RWPE2 (cell line): ENCODE measurements at places on chromosomes 11 and 22.
A peak's percentile ranks its signal among the peaks of the same experiment; 100 is the strongest.

DNA sequence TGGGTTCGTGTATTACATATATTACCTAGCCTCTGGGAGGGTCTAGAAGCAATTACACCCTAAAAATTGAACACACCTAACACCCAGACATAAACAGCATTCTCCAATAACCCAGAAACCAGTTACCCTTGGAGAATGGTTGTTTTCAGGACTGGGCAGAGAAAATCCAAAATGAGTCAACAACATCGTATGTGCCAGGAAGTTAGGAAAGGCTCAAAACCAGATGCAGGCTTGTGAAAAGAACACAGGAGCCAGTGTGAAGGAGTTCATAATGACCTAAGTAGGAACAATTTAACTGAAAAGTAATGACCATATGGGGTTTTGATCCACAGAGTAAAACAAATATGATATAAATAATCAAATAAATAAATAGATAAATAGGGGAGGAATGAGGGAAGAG, 5.1 kb upstream of the CLPB start:
- H3K4me1 ChIP-seq = peaks cover 10% of the 10 kb centered on the region
- DNase-seq = no peak
- no peaks in the 10 kb centered on the region for H3K27me3 ChIP-seq

GRCh38 chr11:128895526-128895925, 4.4 kb downstream of the KCNJ5 start:
- no peak overlapping the region for H3K27ac ChIP-seq
- no peak for DNase-seq
- no peaks in the 10 kb centered on the region for H3K27me3 ChIP-seq
- H3K36me3 ChIP-seq = no peaks in the 10 kb centered on the region
- no peak overlapping the region for H3K4me3 ChIP-seq

GRCh38 chr11:102316346-102316904, 859 bp upstream of the BIRC3 start:
- H3K27me3 ChIP-seq = no peaks in the 10 kb centered on the region
- no peak overlapping the region for H3K4me3 ChIP-seq
- H3K36me3 ChIP-seq = no peaks in the 10 kb centered on the region; the same call in 1 of the 2 replicates
- no peak for DNase-seq

GRCh38 chr11:19428206-19429002, 187.7 kb upstream of the E2F8 start:
- H3K27me3 ChIP-seq = no peaks in the 10 kb centered on the region
- no peak for DNase-seq
- no peaks in the 10 kb centered on the region for H3K36me3 ChIP-seq
- H3K27ac ChIP-seq = peak overlapping the region; percentile 66

GRCh38 chr11:119940401-119940976, 197.4 kb downstream of the TRIM29 start:
- H3K4me3 ChIP-seq = no peak overlapping the region
- no peaks in the 10 kb centered on the region for H3K4me1 ChIP-seq
- H3K27ac ChIP-seq = no peak overlapping the region
- peaks cover 3% of the 10 kb centered on the region for H3K27me3 ChIP-seq
- no peak for DNase-seq

DNA sequence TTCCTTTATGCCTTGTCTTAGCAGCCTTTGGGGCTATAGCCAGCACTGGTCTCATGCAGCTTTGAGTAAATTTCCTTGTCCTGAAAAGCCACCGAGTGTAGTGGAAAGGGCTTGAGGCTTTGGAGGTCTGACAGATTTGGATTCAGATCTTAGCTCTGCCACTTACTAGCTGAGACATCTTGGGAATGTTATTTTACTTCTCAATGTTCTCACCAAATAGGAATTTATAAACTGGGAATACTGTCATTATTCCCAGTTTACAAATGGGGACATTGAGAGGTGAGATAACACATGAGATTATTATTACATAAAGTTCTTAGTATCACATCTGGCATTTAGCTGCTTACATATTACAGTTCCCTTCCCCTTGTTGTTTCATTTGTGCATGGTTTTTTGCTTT, 95.5 kb downstream of the COMMD9 start:
- no peaks in the 10 kb centered on the region for H3K4me1 ChIP-seq
- no peak overlapping the region for H3K4me3 ChIP-seq
- H3K27ac ChIP-seq = no peak overlapping the region
- peaks cover 4% of the 10 kb centered on the region; the same call in 1 of the 2 replicates for H3K36me3 ChIP-seq
- H3K27me3 ChIP-seq = no peaks in the 10 kb centered on the region

DNA sequence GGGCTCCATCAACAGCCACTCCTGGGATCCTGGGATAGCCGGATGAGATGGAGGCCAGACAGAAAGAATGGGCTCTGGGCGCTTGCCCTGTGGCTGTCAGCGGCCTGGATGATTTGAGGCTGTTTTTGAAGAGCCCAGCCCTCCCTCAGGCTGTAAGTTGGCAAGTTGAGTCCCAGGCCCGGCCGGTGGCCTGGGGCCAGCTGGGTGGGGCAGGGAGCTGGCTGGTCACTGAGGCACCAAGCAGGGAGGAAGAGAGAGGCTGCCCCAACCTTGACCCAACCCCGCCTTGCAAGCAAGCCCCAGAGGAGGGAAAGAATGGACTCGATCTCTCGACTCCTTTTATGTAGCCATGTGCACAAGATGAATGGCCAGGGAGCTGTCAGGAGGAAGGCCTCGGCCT, 34.9 kb downstream of the RIBC2 start:
- no peak overlapping the region for H3K27ac ChIP-seq
- no peaks in the 10 kb centered on the region for H3K36me3 ChIP-seq
- H3K27me3 ChIP-seq = no peaks in the 10 kb centered on the region
- H3K4me1 ChIP-seq = no peaks in the 10 kb centered on the region
- H3K4me3 ChIP-seq = no peak overlapping the region
- DNase-seq = no peak

DNA sequence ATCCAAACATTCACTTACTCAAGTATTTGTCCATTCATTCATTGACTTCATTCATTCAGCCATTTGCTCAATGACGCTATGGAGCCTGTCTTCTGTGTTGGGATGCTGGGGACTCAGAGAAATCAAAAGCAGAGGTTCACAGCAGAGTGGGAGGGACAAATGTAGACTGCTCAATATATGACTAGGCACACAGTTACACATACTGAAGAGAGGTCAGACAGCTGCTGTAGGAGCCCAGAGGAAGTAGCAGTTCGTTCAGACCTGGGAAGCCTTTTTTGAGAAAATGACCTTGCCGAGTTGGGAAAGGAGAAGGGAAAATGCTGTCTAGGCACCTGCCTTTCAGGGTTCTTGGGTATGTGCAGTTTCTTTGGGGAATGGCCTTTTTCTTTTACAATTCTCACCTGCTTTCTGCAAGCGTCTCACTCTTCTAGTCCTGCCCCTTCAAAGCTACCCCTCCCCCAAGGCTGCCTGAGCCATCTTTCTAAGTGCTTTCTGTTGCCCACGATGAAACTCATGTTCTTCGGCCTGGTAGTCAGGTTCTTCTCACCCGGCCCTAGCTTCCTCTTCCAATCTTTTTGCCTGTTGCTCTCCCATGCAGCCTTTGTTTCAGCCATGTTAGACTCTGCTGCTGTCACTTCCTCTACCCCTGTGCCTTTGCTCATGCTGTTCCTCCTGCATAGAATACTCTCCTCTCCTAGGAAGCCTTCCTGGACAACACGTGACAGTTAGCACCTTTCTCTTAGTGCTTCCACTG, 4.2 kb upstream of the UVRAG start:
- DNase-seq = no peak
- no peak overlapping the region for H3K4me3 ChIP-seq
- H3K36me3 ChIP-seq = no peaks in the 10 kb centered on the region
- H3K4me1 ChIP-seq = peaks cover 18% of the 10 kb centered on the region

GRCh38 chr11:1598816-1599215, 722 bp upstream of the KRTAP5-2 start:
- H3K36me3 ChIP-seq = no peaks in the 10 kb centered on the region
- no peak overlapping the region for H3K27ac ChIP-seq
- no peaks in the 10 kb centered on the region for H3K4me1 ChIP-seq
- DNase-seq = no peak

- H3K27me3 ChIP-seq = no peaks in the 10 kb centered on the region
- H3K27ac ChIP-seq = peak overlapping the region; percentile 73
- H3K36me3 ChIP-seq = peaks cover 39% of the 10 kb centered on the region
- no peak for DNase-seq
- peak overlapping the region; percentile 99 for H3K4me3 ChIP-seq
Observed at GRCh38 chr11:118572981-118573550, 857 bp downstream of the ARCN1 start.

GRCh38 chr11:34988294-34989255, 72.2 kb downstream of the PDHX start:
- no peaks in the 10 kb centered on the region for H3K27me3 ChIP-seq
- no peak for DNase-seq
- no peak overlapping the region for H3K27ac ChIP-seq
- H3K4me1 ChIP-seq = no peaks in the 10 kb centered on the region

DNA sequence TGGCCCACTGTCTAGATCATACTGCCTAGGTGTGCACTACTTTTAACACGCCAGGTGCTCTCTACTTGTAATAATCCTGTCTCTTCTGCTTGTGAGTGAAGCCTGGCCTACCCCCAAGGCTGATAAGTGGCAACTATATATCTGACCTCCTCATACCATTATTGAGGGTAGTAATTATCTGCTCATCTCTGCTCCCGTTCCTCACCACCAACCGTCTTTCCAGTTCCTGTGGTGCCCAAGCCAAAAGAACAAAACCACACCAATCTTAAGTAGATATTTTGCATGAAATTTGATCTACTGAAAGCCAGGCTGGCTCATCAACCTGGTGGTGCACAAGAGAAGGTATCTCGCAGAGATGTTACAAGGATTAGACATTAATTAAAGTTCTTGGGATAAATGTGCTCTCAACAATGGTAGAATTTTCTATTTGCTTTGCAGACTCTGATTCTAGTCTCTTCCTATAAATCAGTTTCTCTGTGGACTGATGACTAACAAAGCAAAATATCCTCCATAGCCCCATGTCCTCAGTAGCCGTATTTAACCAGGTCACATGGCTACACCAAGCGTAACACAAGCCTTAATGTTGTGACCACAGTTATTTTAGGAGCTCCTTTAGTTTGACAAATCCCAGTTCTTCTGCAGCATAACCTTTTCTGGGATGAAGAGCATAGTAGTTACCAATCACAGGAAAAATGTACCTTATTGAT, 267.2 kb downstream of the NTM start:
- peaks cover 12% of the 10 kb centered on the region for H3K27me3 ChIP-seq
- H3K36me3 ChIP-seq = no peaks in the 10 kb centered on the region
- no peak overlapping the region for H3K4me3 ChIP-seq
- no peaks in the 10 kb centered on the region for H3K4me1 ChIP-seq

DNA sequence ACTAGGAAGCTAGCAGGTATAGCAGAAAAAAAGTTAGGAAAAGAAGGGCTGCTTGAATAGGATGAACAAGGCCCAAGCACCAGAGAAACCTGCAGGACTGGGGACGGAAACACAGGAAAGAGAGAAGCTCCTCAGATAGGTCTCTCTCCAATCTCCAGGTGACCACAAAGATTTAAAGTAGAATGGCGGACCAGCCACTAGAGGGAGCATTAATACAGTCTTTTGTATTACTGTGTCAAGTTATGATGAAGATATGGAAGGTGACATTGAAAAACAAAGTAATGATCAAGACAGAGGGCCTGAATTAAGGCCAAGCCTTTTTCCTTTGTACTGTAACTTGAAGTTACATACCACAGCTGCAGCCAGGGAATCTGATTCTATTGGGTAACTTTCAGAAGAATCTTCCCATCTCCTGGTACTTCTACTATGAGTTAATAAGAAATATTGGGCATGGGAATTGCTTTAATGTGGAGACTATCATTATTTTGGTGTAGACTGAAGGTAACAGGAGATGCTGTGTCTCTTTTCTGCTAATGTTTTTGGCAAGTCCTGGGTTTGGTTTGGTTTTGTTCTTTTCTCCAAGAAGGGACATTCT, 33.8 kb downstream of the OR2AG2 start:
- H3K4me1 ChIP-seq = no peaks in the 10 kb centered on the region
- no peak overlapping the region for H3K27ac ChIP-seq
- H3K4me3 ChIP-seq = no peak overlapping the region
- no peak for DNase-seq
- no peaks in the 10 kb centered on the region for H3K36me3 ChIP-seq

DNA sequence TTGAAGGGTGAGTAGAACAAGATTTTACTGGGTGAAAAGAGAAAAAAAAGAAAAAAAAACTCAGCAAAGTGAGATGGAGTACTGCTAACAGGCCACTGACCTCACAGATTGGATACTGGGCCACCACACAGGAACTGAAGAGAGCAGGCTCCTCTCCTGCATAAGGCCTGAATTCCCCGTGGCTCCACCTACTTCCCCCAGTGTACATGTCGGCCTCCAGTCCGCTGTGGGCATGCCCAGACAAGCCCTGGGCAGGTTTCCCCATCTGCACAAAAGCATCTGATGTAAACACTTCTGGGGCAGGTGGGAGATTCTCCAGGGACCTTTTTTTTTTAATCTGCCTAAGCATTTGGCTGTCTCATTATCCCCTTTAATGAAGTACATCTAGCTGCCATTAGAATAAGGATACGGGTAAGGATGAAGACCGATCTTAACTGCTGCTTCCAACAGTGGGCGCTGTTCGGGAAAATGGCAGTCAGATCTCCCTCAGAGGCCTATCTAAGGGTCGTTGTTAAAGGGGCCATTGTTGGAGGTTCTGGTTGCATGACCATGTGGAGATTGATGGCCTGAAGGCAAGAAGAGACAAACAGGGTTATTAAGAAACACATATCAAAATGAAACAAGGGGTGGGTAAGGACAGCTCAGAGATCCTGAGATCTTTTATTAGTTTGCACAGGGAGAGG, 48.5 kb downstream of the MS4A13 start:
- H3K27me3 ChIP-seq = no peaks in the 10 kb centered on the region
- H3K4me3 ChIP-seq = no peak overlapping the region
- no peak for DNase-seq

DNA sequence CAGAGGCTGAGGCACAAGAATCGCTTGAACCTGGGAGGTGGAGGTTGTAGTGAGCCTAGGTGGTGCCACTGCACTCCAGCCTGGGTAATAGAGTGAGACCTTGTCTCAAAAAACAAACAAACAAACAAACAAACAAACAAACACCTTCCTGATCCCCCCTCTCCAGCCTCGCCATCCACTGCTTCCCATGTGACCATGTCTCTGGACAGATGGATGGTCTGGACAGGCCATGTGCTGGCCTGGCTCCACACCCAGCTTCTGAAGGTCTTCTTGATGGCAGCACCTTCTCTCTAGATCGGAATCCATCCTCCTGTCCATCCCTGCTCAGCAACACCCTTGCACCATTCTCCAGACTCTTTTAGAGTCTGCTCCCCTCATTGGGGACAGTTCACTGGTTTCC, 10.7 kb upstream of the PEX26 start:
- no peak overlapping the region for H3K4me3 ChIP-seq
- no peaks in the 10 kb centered on the region for H3K36me3 ChIP-seq
- H3K4me1 ChIP-seq = peaks cover 33% of the 10 kb centered on the region
- no peak overlapping the region for H3K27ac ChIP-seq
